ENCODE measurements at places on chromosomes 1 and 21.

- no peak for DNase-seq
Measured at GRCh38 chr1:180151508-180151907, 3.2 kb upstream of the QSOX1 start.

DNA sequence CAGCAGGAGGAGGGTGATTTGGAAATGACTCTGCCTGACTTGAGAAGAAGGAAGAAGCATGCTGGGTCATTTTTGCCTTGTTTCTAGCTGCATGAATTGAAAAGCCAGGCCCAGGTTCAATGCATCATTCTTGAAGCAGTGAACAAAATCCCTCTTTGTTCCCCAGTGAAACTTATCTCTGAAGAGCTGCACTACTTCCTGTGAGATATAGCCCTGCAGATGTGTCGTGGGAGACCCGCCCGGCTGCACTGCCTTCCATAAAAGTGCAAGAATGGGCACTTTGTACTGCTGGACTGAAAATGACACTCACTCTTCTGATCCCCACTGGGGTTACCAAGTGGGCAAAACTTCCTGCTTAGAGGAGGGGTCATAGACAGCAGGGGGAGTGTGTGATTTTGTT is 249.2 kb upstream of the NFIA start:
- peak; percentile 77 for DNase-seq

- DNase-seq, result no peak
Measured at GRCh38 chr1:175050992-175051391, 16.6 kb upstream of the TNN start.

DNA sequence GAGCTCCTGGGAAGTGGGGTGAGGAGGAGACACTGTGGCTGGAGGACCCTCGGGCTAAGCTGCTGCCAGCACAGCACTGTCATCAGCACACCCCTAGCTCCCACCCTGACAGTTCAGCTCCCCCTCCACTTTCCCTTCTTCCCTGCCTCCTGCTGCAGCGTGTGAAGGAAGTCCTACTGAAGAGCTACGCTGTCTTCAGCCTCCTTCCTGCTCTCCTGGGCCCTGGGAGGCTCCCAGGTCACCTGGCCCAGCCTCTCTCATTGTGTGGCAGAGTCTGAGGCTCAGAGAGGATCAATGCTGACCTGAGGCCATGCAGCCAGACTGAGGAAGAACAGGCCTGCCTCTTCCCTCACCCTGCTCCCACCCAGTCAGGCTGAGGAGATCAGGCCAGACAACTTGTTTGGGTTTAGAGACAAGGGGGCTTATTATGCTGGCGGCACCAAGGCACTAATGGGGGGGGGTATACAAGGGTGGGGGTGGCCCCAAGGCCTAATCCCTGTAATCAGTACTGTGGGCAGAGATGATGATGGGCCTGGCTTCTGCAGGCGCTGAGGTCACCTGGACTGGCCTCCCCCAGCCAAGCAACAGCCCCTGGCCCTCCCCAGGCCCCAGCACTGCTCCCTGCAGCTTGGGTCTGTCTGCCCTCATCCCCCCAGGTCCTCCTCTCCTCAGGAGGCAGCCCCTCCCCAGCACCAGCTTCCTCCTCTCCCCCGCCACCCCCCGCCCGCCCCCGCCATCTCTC is 9.1 kb downstream of the NES start:
- no peak for DNase-seq

DNA sequence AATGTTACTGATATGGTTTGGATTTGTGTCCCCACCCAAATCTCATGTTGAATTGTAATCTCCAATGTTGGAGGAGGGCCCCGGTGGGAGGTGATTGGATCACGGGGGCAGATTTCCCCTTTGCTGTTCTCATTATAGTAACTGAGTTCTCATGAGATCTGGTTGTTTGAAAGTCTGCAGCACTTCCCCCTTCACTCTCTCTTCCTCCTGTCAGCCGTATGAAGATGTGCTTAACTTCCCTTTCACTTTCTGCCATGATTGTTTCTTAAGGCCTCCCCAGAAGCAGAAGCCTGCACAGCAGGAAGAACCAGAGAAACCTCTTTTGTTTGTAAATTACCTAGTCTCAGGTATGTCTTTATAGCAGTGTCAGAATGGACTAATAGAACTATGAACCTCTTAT is 28.4 kb downstream of the TRIM33 start:
- no peak for DNase-seq

DNA sequence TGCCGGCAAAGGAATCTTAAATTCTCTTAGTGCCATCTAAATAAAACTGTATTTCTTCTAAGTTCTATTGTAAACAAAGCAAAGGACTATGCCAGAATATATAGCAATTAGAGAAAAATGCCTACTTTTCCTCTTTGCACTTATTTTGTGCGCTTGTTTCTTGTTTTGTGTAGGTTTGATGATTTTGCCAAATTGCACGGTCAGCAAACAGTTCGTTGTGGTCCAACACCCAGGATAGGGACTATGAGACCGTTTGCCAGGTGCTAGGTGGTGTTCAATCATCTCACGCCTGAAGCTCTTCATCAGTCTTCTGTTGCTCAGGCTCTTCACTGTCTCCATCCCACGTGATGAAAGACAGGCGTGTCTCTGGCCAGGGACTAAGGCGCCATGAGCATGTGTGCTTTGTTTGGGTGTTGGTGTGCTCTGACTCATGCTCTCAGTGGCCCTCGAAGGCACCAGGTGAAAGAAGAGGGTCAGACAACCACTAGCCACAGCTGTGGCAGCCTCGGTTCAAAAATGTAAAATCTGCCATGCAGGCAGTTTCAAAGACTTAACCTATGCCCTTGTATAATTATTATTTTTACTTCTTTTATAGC is 36.9 kb upstream of the KCNE1 start:
- DNase-seq, result no peak

DNA sequence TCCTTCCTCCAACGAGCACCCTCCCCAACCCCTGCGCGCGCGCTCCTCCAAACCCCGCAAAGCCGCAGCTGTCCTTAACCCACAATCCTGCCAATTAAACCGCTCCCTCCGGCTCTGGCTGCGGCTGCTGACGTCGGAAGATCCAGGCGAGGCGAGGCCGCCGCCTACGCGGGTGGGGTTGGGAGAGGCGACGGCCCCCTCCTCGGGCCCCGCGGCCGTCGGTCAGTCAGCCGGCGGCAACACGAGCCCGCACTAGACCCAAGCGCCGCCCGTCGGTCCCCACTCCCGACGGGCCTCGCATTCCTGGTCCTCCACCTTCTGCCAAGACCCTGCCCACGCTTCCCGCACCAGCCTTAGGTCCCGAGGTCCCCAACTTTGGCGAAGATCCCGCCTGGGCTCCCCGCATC is 75.4 kb downstream of the VWA5B1 start:
- DNase-seq, result peak; percentile 51

DNA sequence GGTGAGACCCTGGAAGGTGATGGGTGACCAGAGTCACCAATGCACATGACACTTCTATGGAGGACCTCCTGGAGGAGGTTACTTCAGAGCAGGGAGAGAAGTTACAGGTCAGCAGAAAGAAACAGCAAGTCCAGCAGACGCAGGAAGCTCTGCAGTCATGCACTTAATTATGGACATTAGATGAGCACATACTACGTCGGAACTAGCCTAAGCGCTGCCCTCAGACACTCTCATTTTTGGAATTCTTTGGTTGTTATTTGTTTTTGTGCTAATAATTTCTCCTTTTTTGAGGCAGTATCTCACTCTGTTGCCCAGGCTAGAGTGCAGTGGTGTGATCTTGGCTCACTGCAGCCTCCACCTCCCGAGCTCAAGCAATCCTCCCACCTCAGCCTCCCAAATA is 93.3 kb upstream of the IFFO2 start:
- DNase-seq, result no peak

DNA sequence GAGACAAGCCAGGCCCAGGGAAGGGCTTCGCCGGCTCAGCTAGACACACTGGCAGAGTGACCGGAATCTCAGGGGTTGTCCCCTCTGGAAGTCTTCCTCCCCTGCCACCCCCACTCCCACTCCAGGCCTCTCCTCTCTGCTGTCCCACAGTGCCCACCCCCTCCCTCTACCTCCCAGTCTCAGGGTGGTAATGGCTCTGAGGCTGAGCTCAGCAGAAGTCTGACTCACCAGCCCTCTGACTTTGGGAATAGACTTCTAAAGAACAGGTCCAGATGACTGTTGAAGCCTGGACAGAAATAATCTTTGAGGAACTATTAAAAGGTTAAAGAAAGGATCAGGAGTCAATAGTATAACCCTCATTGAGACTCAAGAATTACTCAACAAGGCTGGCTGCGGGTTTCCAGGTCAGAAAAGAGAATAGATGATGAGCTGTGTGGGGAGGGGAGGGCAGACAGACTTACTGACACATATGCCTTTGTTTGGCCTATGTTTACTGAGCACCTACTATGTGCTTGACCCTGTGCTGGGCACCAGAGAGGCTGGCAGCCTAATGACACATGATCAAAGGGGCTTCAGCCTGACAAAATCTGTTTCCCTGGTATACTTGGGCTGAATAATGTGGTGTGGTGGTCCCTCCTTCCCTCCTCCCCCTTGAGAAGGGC is 8.2 kb downstream of the HCRTR1 start:
- DNase-seq, result no peak

DNA sequence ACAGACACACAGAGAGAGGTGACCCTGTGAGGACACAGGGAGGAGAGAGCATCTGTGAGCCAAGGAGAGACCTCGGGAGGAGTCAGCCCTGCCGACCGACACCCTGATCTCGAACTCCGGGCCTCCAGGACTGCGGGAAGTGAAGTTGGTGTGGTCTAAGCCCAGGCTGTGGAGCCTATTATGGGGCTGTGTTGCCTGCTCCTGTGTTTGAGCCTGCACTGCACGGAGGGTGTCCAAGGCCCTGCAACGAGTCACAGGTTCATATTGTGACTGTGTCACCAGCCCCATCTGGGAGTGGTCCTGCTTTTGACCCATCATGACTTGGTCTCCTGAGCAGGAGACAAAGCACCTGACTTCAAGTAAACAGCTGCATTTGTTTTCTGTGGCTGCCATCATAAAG is 186.0 kb upstream of the AJAP1 start:
- DNase-seq, result no peak

DNA sequence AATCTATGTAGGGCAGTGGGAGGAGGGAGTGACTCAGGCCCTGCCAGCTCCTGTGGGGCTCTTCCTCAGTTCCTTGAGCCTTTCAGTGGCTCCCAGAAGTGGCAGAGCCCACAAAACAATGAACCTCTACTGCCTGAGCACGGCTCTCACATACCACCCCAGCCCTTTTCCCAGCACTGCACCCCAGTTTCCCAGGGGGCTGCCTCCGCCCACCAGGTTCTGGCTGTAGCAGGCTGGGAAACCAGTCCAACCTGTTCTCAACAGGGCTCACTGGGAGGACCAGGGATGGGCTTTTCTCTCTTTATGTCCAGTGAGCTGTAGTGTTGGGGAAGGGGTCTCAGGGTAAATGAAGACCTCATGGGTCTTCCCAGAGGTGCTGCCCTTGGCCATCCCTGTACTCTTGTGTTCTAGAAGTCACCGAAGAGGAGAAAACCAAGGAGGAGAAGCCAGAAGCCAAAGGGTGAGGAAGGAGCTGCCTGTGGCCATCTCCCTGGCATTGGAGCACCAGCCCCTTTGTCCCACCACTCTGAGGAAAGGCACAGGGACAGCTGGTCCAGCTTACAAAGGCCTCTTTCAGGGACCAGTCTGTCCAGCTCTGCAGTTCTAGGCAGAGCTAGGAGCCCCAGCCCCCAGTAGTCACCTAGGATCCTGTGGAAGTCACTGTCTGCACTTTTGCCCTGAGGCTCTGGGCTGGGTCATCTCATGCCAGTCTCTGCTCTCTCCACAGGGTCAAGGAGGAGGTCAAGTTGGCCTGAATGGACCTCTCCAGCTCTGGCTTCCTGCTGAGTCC is 3.5 kb downstream of the MARCKSL1 start:
- no peak for DNase-seq

- DNase-seq, result no peak
Measured at GRCh38 chr1:86866665-86867064, 47.3 kb downstream of the SELENOF start.

DNA sequence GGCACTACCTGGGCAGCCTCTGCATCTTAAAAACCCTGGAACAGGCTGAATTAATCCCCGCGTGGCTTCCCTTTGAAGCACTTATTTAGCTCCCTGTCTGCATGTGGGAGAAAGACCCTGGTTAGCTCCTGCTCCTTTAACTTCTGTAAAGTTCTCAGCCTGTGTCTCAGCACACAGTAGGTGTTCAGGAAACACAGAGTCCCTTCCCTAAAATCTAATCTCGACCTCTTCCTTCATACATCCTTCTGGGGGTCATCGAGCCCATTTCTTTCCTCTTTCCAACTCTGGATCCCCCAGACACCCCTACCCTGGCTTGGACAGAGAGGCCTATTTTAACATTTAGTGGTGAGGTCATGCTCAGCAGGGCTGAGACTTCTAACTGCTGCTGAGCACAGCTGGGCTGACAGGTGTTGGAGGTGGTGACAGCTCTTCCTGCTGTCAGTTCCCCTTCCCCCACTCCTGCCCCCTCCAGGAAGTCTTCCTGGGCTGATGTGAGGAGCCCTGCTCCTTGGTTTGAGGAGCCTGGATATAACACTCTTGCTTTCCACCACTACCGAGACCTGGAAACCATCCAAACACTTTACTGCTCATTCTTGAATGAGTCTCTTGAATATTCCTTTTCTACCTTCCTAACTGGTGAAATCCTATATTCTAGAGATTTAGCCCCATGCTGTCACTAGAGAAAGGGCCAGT is 5.3 kb downstream of the E2F2 start:
- no peak for DNase-seq

- DNase-seq, result no peak
Measured at GRCh38 chr1:207440626-207441025, 13.5 kb upstream of the CR2 start.

DNA sequence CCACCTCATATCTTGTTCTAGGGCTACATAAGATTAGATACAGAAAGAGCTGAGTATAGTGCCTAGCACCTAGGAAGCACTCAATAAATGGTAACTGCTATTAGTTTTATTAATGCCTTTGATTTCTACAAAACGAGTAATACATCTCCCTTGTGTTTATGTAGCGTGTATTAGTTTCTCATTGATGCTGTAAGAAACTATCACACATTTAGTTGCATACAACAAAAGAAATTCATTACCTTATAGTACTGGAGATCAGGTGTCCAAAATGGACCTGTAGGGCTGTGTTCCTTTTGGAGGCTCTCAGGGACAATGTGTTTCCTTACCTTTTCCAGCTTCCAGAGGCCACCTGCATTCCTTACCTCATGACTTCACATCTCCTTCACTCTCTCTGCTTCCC is 961 bp upstream of the ERO1B start:
- DNase-seq, result no peak

- DNase-seq, result no peak
Measured at GRCh38 chr1:150068109-150068435, 496 bp downstream of the VPS45 start.

- no peak for DNase-seq
Measured at GRCh38 chr1:98001764-98002163, 80.9 kb upstream of the DPYD start.

- no peak for DNase-seq
Measured at GRCh38 chr1:234589064-234589800, 20.7 kb downstream of the IRF2BP2 start.
